Hippocampal formation (tissue), 2 donors: ENCODE measurements at places on chromosomes 1 and 21.

DNA sequence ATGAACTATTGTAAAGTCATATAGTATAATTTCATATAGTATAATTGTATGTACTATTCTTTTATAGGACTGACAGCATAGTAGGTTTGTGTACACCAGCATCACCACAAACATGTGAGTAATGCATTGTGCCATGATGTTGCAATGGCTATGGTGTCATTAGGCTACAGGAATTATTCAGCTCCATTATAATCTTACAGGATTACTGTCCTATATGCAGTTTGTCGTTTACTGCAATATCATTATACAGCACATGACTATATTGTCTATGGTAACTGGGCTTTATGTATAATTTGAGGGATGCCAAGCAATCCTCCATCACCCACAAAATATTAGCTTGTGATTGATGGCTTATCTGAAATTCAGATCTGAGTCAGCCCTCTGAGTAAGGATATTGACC is 54.2 kb upstream of the PBX1 start:
- no peak for DNase-seq

GRCh38 chr21:28445141-28445830 is 547.4 kb downstream of the LTN1 start:
- DNase-seq = no peak

- DNase-seq = no peak
Measured at GRCh38 chr1:198352975-198353695, 187.3 kb downstream of the ATP6V1G3 start.

- DNase-seq = no peak
Measured at GRCh38 chr1:32759997-32760623, 57.0 kb downstream of the YARS1 start.

DNA sequence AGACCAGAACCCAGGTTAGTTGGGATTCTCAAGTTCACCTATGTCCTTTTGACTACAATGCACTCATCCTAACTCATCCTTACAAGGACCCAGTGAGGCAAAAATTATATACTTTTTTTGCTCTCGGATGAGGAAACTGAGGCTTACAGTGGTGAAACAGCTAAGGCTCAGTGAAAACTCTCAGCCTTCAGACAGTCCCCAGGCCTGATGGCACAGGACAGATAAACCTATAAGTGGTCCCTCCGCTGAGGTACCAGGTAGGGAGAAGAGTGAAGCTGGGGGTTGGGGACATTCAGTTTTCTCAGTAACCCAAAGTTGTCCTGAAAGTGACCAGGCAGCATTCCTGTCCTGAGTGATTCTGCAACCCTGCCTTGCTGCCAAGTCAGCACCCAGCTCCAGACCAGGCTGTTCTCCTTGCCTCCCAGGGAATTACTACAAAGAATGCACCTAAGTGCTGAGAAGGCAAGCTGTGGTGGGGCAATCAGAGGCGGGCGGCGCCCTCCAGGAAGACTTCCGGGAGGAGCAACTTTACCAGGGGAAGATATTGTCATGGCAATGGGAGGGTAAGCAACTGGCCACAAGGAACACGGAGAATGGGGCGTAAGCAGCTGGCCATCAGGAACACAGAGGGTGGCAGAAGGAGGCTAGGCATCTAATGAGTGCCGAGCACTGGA is 4.6 kb downstream of the TENT5B start:
- DNase-seq = no peak

DNA sequence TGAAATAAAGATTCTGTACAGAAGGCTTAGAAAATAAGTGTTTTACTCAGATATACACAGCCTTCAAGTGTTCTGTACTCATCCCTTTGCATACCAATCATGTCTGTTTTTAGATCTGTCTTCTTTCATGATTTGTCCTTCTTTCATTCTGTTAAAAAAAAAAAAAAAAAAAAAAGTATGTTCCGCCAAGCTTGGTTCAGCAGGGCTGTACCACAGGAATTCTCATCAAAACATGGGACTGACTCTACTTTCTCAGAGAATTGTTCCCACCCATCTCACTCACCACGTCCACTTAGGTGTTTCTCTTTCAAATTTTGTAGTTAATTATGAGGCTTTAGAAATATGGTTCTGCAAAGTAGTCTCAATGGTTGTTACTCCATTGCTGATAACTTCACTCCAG is 119.0 kb downstream of the AK5 start:
- no peak for DNase-seq

DNA sequence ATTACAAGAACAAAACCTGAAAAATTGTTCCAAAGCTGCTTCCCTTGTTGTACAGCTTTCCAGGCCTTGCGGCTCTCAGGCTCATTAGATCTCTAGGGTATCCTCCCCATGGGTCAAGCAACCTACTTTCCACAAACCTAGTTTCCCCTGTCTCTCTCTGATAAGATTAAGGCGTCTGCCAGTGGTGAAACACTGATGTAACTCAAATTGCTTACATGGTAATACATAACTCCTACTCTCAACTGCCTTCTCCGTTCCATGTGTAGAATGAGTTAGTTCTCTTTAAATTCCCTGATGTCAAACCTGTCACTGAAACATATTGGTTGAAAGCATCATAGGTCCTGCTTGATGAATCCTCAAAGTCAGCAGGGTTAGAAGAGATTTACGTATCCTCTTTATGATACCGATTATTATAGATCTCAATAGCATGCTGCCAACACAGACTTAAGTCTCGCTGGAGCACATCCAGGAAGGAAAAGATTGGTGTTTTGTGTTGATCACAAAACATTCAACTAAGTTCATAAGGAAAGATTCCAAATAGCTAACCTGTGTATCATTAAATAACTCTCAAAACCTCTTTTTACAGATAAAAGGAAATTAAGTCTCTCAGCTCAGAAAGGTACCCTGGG is 10.6 kb downstream of the PPP1R15B start:
- DNase-seq = no peak

GRCh38 chr1:197844651-197845050 is 57.8 kb upstream of the C1orf53 start:
- DNase-seq = no peak

- no peak for DNase-seq
Measured at GRCh38 chr1:228236744-228237143, 28.9 kb downstream of the OBSCN start.

DNA sequence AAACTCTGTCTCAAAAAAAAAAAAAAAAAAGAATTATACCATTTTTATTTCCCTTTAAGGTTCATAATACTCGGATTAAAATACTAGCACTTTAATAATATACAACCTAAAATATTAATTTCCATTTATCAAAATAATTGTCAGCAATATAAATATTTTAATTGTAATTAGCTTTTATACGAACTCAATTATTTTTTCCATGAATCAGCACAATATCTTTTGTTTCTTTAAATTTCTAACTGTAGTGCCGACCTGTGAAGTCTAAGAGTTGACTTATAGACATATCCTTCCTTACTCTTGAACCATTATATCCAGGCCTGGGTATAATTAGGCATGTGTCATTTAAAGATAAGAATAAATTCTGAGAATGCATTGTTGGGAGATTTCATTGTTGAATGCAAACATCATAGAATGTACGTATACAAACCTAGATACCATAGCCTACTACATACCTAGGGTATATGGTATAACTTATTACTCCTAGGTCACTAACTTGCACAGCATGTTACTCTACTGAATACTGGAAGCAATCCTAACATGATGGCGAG is 996.7 kb upstream of the TMPRSS15 start:
- no peak for DNase-seq

GRCh38 chr1:224528900-224529299 is 87.2 kb upstream of the CNIH3 start:
- DNase-seq = no peak

DNA sequence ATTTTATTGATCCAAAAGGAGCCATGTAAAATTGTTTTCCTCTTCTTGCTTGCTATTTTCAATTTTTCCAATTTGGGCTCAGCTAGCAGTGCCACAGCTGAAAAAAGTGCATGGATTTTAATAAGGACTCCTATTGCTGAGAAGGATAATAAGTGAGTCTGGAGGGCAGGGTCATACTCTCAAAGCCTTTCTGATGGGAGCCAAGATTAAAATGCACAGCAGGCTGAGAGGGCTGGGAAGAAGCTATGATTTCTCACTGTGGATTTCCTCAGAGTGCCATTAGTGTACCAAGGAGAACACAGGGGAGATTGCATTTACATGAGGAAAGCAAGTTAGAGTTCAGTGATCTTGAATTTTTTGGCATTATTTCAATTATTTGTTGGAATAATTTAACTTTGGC is 261.3 kb downstream of the ST6GALNAC3 start:
- DNase-seq = no peak

DNA sequence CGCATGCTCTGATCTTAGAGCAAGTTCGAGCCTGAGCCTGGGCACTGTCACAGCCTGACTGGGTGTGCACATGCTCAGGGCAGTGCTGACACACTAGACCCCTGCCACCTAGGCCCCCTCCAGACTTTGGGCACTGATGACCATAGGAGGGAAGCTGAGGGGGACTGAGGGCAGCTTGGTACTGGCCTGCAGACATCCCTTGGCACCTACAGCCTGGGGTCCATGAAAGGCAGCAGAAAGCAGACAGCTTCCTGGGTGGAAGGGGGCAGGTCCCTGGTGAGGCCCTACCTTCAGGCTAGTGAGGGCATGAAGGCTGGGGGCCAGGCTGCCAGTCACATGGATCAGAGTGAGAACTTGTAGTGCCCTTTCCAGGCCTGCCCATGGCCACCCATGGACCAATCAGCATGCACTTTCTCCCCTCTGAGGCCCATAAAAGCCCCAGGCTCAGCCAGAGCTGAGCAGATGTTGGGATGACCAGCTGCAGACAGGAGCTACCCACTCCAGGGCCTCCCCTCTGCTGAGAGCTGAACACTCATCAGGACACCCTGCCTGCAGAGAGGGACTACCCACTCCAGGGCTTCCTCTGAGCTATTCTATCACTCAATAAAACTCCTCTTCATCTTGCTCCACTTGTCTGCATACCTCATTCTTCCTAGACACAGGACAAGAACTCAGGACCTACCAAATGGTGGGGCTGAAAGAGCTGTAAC is 680.8 kb downstream of the MATN1 start:
- no peak for DNase-seq

GRCh38 chr1:46769028-46769740 is 29.7 kb upstream of the CYP4B1 start:
- DNase-seq = no peak

DNA sequence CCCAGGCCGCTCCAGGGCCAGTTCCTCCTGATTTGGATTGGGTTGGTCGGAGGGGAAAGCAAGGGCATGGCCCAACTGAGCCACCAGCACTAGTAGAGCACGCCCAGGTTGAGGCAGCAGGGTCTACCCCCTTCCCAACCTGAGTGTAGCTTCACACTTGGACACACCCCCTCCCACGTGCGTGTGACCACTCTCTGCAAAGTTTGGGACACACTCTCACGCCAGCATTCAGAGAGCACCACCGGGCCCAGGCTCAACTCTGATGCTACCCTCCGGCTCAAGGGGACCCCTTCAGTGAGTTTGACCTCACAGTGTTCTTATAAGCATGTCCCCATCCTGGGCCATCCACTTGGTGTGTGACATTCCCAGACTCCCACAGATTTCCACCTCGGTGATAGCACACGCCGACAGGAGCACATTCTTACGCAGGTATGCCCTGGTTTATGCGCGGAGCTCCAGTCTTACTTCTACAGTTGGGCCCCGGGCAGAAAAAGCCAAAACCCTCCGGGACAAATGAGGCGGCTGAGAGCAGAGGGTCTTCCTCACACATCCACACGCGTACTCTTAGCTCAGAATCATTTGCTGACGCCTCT is 3.0 kb upstream of the DMRTA2 start:
- no peak for DNase-seq
